A549 treated with Hydrocortisone at 1 μM for 4 hours (cell line): ENCODE measurements at places on chromosomes 13 and 19. TPM values are rescaled to one million over a fixed set of nuclear protein-coding genes. Genes with fewer than 3 reads are reported as not detected.

Gene LGALS14
- not detected in 5 replicates for total RNA-seq

Gene ALDH16A1
- 16.6 to 24.0 TPM (median 22.1 TPM) in 5 replicates for total RNA-seq

Gene NLRP7
- 0.05 to 0.08 TPM in 2 of 5 replicates, not detected in the others for total RNA-seq

Gene LGALS4
- total RNA-seq: 0.17 to 0.68 TPM (median 0.59 TPM) in 5 replicates

Gene ZNF222
- 3.1 to 3.8 TPM (median 3.5 TPM) in 5 replicates for total RNA-seq

Gene MEIOSIN
- 0.03 to 0.12 TPM (median 0.05 TPM) in 5 replicates for total RNA-seq

Gene NOVA2
- 0.59 to 1.3 TPM (median 0.83 TPM) in 5 replicates for total RNA-seq

Gene KL
- total RNA-seq: 0.02 to 0.07 TPM (median 0.05 TPM) in 5 replicates

Gene TTC9B
- 0.16 to 0.79 TPM (median 0.45 TPM) in 5 replicates for total RNA-seq

Gene MBD3L2
- total RNA-seq: not detected in 5 replicates

Gene ZNF616
- 0.52 to 0.85 TPM (median 0.75 TPM) in 5 replicates for total RNA-seq

Gene ADGRE3
- total RNA-seq: not detected in 5 replicates

Gene RUBCNL
- 0.08 to 0.21 TPM (median 0.16 TPM) in 5 replicates for total RNA-seq

Gene FGF9
- not detected in 5 replicates for total RNA-seq

Gene ZNF284
- total RNA-seq: 0.25 to 0.71 TPM (median 0.43 TPM) in 5 replicates

Gene LYPD3
- total RNA-seq: 0.27 to 0.63 TPM (median 0.30 TPM) in 5 replicates

Gene CATSPERD
- 0.03 TPM in 2 of 5 replicates, not detected in the others for total RNA-seq

Gene ZNF813
- total RNA-seq: 0.23 to 0.45 TPM (median 0.29 TPM) in 5 replicates

Gene ATP1A3
- total RNA-seq: 4.0 to 4.6 TPM (median 4.2 TPM) in 5 replicates

Gene KLK1
- total RNA-seq: 0.09 to 0.26 TPM (median 0.24 TPM) in 3 of 5 replicates, not detected in the others

Gene CALR3
- 0.15 TPM in 1 of 5 replicates, not detected in the others for total RNA-seq

Gene ALG11
- 5.0 to 14.1 TPM (median 7.3 TPM) in 5 replicates for total RNA-seq

Gene PALM
- 12.0 to 17.9 TPM (median 14.3 TPM) in 5 replicates for total RNA-seq

Gene ECSIT
- total RNA-seq: 27.8 to 31.4 TPM (median 29.9 TPM) in 5 replicates
